Fibroblast of lung (primary cell): ENCODE measurements at places on chromosomes 7 and 10. TPM values are rescaled to one million over a fixed set of nuclear protein-coding genes. Genes with fewer than 3 reads are reported as not detected.

DIP2C gene
- polyA plus RNA-seq, result 9.3 and 10.7 TPM in 2 replicates

SLIT1 gene
- polyA plus RNA-seq, result 0.01 and 0.02 TPM in 2 replicates

APBB1IP gene
- polyA plus RNA-seq, result 1.3 and 1.5 TPM in 2 replicates

AKR1C3 gene
- polyA plus RNA-seq, result 18.8 and 36.3 TPM in 2 replicates

GRCh38 chr7:95479992-95480624, 5.6 kb upstream of the ASB4 start:
- H3K4me1 ChIP-seq, result no peaks in the 10 kb centered on the region
- no peaks in the 10 kb centered on the region for H3K36me3 ChIP-seq
- no peaks in the 10 kb centered on the region for H3K27me3 ChIP-seq
- DNase-seq, result no peak
- H3K27ac ChIP-seq, result no peak overlapping the region
- H3K4me3 ChIP-seq, result no peak overlapping the region

DNA sequence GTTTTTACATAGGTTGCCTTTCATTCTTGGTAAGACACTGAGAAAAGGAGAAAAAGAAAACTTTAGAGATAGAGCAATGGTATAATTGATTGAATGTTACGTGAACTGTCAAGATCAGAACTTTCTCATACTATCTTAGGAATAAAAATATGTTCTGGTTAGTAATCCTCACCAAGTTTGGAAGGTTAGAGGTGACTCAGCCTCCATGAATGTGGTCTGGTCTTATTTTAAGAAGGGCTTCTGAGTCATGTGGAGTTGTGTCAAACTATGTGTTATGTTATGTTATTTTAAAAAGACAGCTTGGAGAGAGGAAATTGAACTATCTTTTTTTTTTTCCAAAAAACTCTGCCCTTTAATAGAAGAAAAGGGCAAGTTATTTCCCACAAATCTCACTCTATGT, 458.6 kb upstream of the KLF6 start:
- H3K4me1 ChIP-seq, result peaks cover 18% of the 10 kb centered on the region
- no peaks in the 10 kb centered on the region for H3K36me3 ChIP-seq
- H3K27ac ChIP-seq, result peak overlapping the region; percentile 97

GRCh38 chr7:158067219-158067930, 520.2 kb downstream of the PTPRN2 start:
- no peaks in the 10 kb centered on the region for H3K4me1 ChIP-seq
- H3K27ac ChIP-seq, result no peak overlapping the region
- no peaks in the 10 kb centered on the region for H3K27me3 ChIP-seq

DNA sequence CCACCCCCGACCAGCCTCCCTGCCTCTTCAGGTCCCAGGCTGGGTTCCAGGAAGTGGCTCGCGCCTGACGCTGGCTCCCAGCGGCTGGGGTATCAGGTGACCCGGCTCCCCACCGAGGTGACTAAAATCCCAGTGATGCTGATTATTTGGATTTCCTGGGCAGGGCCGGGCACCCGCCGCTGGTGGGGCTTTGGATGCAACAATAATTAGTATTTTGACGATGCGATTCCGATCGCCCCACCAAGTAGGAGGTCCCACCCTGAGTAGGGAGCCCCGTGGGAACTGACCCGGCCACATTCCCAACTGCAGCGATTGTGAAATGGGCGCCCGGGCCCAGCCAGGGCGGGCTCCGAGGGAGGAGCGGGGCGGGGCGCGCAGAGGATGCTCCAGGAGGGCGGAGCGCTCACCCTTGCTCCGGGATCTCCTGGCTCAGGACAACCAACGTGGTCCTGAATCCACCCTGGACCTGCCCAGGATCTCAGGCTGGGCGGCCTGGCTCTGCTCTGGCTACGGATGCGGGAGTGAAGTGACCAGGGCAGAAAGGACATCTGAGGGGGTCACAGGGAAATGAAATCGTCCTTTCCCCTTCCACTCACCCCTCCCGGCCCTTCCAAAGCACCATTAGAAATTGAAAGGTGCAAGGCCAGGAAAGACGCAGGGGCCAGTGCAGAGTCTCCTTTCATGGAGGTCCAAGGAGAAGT, 32.6 kb downstream of the DUSP5 start:
- peak; percentile 56 for DNase-seq
- no peaks in the 10 kb centered on the region for H3K36me3 ChIP-seq
- no peaks in the 10 kb centered on the region for H3K27me3 ChIP-seq
- peaks cover 28% of the 10 kb centered on the region for H3K4me1 ChIP-seq

DNA sequence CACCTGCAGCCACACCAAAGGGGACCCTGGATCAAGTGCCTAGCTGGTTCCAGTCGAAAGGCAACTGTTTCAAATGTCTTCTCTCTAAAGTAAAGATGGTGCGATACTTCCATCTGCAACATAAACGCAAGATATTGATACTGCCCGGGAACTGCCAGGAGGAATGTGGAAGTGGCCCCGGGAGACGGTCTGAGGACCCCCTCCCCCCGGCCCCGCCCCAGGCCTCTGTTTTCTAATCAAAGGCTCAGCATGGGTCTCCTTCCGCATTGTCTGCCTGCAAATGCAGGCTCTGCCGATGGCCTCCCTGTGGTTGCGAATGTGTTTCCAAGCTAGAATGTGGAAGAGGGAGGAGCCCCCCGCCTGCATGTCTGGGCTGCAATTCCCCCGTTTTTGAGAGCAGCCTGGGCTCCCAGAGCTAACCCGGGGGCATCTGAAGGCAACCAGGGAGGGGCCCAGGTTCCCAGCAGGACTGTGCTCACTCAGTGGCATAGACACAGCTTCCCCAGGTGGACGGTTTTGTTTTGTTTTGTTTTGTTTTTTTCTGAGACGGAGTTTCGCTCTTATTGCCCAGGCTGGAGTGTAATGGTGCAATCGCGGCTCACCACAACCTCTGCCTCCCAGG, 223.9 kb upstream of the PPP2R2D start:
- DNase-seq, result no peak
- no peaks in the 10 kb centered on the region for H3K27me3 ChIP-seq
- no peaks in the 10 kb centered on the region for H3K4me1 ChIP-seq
- no peaks in the 10 kb centered on the region for H3K36me3 ChIP-seq

DNA sequence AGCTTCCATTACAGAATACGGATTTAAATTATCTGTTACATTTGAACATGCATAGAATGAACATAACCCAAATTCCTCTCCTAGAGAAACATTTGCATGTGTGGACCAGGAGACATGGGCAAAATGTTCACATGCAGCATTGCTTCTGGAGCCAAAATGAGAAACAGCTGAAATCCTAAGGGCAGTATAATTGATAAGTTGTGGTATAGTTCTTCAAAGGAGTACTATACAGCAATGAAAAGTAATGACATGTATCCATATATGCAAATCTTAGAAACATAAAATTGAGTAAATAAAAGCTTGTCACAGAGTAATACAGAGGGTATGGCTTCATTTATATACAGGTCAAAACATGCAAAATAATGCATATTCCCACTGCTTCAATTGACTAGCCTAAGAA, 77.1 kb downstream of the RAB11FIP2 start:
- no peak overlapping the region for H3K4me3 ChIP-seq
- H3K4me1 ChIP-seq, result no peaks in the 10 kb centered on the region
- DNase-seq, result no peak
